Neural crest cell (in vitro differentiated cells): ENCODE measurements at places on chromosomes 12 and 14. TPM values are rescaled to one million over a fixed set of nuclear protein-coding genes. Genes with fewer than 3 reads are reported as not detected.

LRP1 gene
- total RNA-seq = 61.8 and 62.7 TPM in 2 replicates

- peaks cover 9% of the 10 kb centered on the region for H3K36me3 ChIP-seq
- no peaks in the 10 kb centered on the region for H3K4me1 ChIP-seq
- H3K27me3 ChIP-seq = no peaks in the 10 kb centered on the region
- H3K27ac ChIP-seq = no peak overlapping the region
- H3K4me3 ChIP-seq = no peak overlapping the region
These were observed 54.1 kb downstream of the CEP83 start for GRCh38 chr12:94405413-94406116.

DNA sequence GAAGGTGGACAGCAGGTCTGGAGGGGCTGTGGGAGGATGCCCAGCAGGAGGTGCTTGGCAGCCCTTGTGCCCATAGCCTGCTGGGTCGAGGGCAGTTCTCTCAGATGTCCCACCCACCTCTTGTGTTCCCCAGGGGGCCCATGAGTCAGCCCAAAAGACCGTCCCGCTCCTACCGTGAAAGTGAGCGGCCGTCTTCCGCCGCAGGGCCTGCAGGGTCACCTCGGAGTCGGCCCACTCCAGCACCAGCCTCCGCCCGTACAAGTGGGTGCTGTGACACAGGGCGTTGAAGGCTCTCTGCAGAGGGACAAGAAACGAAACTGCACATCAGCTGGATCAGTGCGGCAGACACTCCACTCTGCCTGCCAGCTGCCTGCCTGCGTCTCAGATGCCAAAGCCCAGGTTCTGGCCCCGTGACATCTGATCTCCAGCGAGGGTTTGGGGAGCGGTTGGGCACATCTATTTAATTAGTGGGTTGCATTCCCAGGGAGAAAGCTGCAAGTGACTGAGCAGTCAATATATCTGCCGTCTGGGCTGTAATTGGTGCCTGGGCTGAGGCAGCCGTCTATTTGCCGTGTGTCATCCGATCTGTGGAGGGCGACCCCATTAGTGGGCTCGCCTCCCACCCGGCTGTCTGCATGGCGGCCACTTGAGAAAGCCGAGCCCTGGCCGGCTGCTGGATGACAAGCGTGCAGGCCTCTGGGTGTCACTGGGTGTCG lies 121.5 kb downstream of the RBM19 start:
- no peaks in the 10 kb centered on the region for H3K36me3 ChIP-seq
- no peaks in the 10 kb centered on the region for H3K27me3 ChIP-seq
- H3K4me1 ChIP-seq = no peaks in the 10 kb centered on the region

DNA sequence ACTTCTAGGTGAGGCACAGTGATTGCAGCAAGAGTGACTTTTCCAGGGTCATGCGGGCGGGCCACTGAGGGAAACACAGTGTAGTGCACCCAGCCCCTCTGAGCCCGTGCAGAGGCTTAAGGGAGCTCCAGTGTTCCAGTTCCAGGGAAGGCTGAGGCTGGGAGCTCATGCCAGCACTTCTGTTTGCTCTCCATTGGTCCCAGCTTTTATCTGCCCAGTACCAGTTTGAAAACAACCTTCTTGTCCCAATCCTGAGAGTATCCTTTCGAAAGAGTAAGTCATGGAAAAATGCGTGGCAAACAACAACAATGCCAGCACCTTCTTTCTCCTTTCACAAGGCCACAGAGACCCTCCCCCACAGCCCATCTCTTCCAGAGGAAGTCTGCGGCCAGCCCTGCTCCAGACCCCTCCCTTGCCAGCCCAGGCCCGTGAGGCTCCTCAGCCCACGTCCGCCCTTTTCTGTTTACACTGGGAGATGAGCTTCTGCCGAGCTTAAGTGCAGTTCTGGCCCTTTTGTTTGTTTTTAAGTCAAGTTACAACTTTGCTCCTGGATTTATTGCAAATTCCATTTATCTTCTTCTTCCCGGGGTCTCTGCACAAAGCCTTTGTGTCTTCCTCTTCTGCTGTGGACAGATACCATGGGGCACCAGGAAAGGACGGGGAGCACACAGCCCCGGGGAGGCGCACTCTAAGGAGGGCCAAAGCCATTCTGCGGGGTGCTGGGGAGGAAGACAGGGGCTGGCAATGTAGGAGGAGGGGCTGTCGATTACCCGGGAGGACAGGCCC lies 185.6 kb downstream of the ZFP36L1 start:
- DNase-seq = no peak
- H3K27ac ChIP-seq = peak overlapping the region; percentile 97
- H3K4me3 ChIP-seq = peak overlapping the region; percentile 50
- H3K27me3 ChIP-seq = no peaks in the 10 kb centered on the region

DNA sequence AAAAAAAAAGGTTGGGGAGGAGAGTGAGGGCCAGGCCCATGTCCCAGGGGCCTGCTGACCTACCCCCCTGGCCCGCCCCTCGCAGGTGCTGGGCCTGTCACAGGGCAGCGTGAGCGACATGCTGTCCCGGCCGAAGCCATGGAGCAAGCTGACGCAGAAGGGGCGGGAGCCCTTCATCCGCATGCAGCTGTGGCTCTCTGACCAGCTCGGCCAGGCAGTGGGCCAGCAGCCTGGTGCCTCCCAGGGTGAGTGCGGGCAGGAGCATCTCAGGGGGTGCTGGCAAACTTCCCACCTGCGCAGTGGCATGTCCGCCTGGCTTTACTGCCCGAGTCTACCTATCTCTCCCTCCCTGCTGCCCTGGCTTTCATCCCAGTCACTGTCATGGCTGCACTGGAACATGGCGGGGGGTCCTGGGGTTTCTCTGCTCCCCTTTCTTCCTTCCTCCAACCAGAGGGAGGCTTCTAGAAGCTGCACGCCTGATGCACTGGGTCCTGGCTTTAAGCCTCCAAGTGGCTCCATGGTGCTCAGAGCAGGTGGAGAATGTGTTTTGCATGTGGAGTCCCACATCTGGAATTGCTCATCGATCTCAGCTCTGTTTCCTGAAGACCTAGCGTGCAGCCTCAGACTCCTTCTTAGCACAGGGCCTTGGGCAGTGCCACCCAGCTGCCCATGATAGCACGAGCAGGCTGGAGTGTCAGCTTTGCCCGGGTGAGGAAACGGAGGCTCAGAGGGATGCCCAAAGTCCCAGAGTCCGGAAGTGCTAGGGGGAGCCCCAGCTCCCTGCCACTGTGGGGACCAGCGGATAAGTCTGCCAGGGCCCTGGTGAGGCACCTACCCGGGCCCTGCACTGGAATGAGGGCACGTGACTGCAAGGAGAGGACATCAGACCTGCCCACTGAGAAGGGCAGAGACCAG lies 46.3 kb downstream of the PHETA1 start:
- peaks cover 3% of the 10 kb centered on the region for H3K36me3 ChIP-seq
- no peaks in the 10 kb centered on the region for H3K4me1 ChIP-seq
- no peak for DNase-seq

DNA sequence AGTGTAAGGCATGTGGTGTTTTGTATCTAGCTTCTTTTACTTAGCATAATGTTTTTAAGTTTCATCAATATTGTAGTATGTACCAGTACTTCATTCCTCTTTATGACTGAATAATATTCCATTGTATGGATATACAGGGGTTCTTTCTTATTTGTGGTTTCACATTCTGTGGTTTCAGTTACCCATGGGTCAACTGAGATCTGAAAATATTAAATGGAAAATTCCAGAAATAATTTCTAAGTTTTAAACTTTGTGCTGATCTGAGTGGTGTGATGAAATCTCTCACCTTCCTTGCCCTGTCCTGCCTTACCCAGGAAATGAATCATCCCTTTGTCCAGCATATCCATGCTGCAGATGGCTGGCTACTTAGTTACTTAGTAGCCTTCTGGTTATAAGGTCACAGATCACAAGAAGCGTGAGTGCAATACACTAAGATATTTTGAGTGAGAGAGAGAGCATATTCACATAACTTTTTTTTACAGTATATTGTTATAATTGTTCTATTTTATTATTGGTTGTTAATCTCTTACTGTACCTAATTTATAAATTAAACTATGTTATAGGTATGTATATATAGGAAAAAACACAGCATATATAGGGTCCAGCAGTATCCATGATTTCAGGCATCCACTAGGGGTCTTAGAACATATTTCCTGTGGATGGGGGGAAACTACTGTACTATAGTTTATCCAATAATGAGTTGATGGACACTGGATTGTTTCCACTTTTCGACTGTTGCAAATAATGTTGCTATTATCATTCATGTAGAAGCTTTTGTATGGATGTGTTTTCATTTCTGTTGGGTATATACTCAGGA lies 59.6 kb upstream of the LRTM2 start:
- no peak for DNase-seq
- H3K4me3 ChIP-seq = no peak overlapping the region
- H3K36me3 ChIP-seq = peaks cover 16% of the 10 kb centered on the region
- H3K27me3 ChIP-seq = no peaks in the 10 kb centered on the region
- H3K4me1 ChIP-seq = peaks cover 35% of the 10 kb centered on the region

- peaks cover 30% of the 10 kb centered on the region for H3K4me1 ChIP-seq
- H3K27me3 ChIP-seq = no peaks in the 10 kb centered on the region
- H3K27ac ChIP-seq = no peak overlapping the region
These were observed 58.6 kb downstream of the TSPAN9 start for GRCh38 chr12:3135522-3136461.

DNA sequence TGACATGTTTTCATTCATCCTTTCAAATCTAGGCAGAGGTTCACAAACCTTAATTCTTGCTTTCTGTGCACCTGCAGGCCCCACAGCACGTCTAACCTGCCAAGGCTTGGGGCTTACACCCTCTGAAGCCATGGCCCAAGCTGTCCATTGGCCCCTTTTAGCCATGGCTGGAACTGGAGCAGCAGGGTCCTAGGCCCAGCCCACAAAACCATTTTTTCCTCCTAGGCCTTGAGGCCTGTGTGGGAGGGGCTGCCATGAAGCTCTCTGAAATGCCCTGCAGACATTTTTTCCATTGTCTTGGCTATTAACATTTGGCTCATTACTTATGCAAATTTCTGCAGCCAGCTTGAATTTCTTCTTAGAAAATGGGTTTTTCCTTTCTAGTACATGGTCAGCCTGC lies 547.5 kb downstream of the KCNH5 start:
- H3K27ac ChIP-seq = no peak overlapping the region
- H3K36me3 ChIP-seq = peaks cover 10% of the 10 kb centered on the region

GRCh38 chr14:104804481-104805325 lies 3.8 kb downstream of the ZBTB42 start:
- no peak overlapping the region for H3K27ac ChIP-seq
- H3K36me3 ChIP-seq = peaks cover 2% of the 10 kb centered on the region
- peaks cover 11% of the 10 kb centered on the region for H3K4me1 ChIP-seq
- no peak for DNase-seq

OVCH1 gene
- total RNA-seq = 0.16 and 0.37 TPM in 2 replicates

DNA sequence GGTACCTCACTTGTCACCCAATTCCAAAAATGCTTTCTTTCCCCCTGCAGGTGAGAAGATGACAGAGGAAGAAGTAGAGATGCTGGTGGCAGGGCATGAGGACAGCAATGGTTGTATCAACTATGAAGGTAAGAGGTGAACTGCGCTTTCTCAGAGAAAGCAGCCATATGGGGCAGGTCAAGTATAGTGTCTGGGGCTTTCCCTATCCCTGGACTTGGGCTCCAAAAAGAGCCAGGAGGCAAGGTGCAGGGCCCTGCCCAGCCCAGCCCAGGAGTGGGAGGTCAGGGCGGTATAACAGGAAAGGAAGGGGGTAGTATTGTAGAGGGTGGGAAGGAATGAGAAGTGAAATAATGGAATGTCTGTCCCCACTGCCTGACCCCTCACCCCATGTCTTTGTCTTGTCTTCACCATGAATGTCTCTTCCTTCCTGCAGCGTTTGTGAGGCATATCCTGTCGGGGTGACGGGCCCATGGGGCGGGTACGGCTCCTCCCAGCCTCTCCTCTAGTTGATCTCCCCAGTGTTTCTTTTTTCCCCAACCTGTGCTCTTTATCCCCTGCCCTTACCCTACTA lies 2.1 kb downstream of the MYL6 start:
- peaks cover 18% of the 10 kb centered on the region for H3K27me3 ChIP-seq
- peak overlapping the region; percentile 51 for H3K27ac ChIP-seq
- peaks cover 34% of the 10 kb centered on the region for H3K36me3 ChIP-seq

KCNA5 gene
- not detected in 2 replicates for total RNA-seq

- H3K27ac ChIP-seq = no peak overlapping the region
- H3K36me3 ChIP-seq = peaks cover 11% of the 10 kb centered on the region
- no peaks in the 10 kb centered on the region for H3K27me3 ChIP-seq
- no peak for DNase-seq
- H3K4me3 ChIP-seq = no peak overlapping the region
These were observed 14.8 kb downstream of the ATP6V0A2 start for GRCh38 chr12:123726962-123727361.

DNA sequence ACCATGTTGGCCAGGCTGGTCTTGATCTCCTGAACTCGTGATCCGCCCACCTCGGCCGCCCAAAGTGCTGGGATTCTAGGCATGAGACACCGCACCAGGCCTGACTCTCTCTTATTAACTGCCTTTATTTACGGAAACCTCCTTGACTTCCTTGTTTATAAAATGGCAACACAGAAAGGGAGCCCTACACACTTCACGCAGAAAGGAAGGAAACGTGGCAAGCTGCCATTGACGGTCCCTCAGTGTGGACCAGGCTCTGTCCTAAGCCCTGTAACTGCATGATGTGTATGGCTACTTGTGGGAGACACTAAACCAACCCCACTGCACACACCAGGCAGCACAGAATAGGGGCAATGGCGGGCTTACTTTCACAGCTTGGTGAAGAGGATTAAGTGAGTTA lies 11.7 kb downstream of the CINP start:
- DNase-seq = no peak
- no peak overlapping the region for H3K4me3 ChIP-seq
- no peaks in the 10 kb centered on the region for H3K4me1 ChIP-seq
- no peak overlapping the region for H3K27ac ChIP-seq

DNA sequence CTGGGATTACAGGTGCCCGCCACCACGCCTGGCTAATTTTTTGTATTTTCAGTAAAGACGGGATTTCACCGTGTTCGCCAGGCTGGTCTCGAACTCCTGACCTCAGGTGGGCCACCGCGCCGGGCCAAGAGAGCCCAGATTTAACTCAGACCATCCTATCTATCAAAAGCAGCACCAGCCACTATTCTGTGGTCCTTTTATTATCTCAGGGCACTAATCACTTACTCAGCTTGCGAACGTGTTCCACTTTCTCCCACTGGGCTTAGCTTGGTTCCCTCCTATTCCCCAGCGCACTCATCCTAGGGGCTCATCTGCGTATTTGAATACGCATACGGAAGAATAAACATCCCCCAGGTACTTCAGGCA lies 16.2 kb upstream of the AACS start:
- no peaks in the 10 kb centered on the region for H3K36me3 ChIP-seq
- H3K4me1 ChIP-seq = peaks cover 6% of the 10 kb centered on the region
- H3K27ac ChIP-seq = no peak overlapping the region
- no peak for DNase-seq
- H3K4me3 ChIP-seq = no peak overlapping the region
